SK-MEL-5 (cell line): ENCODE measurements at places on chromosomes 2 and 18. TPM values are rescaled to one million over a fixed set of nuclear protein-coding genes. Genes with fewer than 3 reads are reported as not detected.

Gene STK11IP
- 13.9 and 14.7 TPM in 2 replicates for total RNA-seq

Gene EMILIN1
- total RNA-seq: 0.11 and 0.71 TPM in 2 replicates

Gene FAM161A
- 12.3 and 21.7 TPM in 2 replicates for total RNA-seq

Gene WNT6
- not detected in 2 replicates for total RNA-seq

Gene STPG4
- total RNA-seq: 0.26 TPM in 1 of 2 replicates, not detected in the other

Gene ARHGAP15
- total RNA-seq: 0.71 and 2.4 TPM in 2 replicates

Gene SAG
- total RNA-seq: not detected in 2 replicates

Gene GEN1
- 16.1 and 21.4 TPM in 2 replicates for total RNA-seq

Gene KATNAL2
- total RNA-seq: 9.5 and 10.0 TPM in 2 replicates

Gene PRSS56
- not detected in 2 replicates for total RNA-seq

Gene BCL2L11
- total RNA-seq: 5.2 and 5.4 TPM in 2 replicates

Gene GREB1
- 57.6 and 72.2 TPM in 2 replicates for total RNA-seq
